ENCODE measurements at places on chromosomes 2 and 18.

- no peak for DNase-seq
These were observed 99.1 kb downstream of the TACR1 start for GRCh38 chr2:75100011-75100800.

- DNase-seq, result no peak
These were observed 91.6 kb downstream of the NFATC1 start for GRCh38 chr18:79487183-79487800.

- DNase-seq, result peak; percentile 14
These were observed 167.3 kb downstream of the DOK6 start for GRCh38 chr18:69567813-69568488.

- peak; percentile 31 for DNase-seq
These were observed 17.6 kb downstream of the EMX1 start for GRCh38 chr2:72934683-72935610.

DNA sequence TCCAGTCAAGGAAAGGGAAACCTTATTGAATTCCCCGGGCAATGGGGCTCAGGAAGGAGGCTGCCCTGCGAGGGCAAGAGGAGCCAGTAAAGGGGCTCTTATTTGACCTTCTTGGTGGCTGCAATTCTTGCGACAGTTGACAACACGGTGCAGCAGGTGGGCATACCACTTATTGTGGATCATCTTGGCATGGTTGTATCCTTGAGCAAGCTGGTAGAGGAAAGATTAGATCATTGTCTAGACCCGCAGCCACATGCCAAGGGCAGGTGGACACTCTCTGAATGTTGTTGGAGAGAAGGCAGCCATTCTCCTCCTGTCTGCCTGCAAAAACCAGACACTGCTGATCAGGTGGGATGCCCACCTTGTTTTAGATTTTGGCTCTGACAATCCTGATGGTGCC lies 170.2 kb upstream of the CHST9 start:
- no peak for DNase-seq

DNA sequence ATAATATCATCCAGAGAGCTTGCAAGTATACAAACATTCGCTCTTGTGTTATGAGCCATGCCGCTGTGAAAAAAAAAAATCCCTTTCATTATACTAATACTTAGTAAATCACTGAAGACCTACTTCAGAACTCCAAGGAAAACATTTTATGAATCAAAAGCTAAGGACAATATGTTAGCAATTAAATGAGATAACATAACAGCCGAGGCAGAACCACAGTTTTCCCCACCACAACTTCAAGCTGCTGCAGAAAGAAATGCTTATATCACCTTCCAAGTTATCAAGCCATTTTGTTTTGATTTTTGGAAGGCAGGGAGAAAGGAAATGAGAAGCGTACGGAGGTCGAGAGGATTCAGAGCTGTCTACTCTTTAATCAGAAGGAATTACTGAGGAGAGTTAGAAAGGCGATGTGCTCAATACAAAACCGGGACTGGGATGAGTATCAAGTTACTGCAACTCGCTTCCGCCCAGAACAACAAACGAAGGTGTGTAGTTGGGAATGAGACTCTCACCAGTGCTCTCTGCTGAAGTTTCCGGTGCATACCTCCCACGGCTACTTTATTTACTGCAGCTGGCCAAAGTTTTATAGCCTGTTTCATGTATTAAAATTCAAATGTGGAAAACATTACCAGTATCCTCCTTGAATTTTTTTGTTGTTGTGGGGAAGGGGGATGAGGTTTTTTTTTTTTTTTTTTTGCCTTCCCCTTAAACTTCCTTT lies 292.2 kb upstream of the CCDC68 start:
- DNase-seq, result no peak

DNA sequence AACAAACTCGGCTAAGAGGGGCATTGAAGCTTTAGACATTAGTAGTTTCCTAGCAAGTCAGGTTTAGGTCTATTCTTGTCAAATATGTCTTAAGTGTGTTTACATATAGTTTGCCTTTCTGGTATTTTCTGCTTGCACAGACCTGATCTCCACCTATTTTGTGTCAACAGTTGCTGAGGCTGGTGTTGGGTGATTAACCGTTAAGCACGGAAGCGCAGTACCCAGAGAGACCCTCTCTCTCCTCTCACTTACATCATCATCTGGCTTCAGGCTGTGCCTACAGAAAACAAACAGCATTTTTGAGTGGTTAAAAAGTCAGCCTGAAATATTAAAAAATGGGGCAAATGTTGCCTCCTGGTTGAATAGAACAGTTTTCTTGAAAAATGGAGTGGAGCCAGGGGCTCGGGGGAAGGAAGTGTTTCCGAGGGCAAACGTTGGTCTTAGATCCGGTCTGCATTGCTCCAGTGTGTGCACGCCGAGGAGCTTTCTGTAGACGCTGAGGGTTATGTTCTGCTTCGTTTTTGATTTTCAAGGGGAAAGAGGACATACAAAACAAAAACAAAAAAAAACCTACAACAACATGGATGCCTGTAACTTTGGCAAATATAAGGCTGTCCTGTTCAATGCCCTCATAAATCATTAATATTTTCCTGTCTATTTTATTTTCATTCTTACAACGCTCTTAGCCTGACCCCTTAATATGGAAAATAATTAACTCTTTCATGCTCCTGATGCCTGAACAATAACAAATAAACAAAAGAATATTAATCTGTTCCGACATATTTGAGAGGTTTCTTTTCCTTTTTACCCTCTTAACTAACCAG lies 120.8 kb downstream of the MEIS1 start:
- peak; percentile 48 for DNase-seq

GRCh38 chr2:238922435-238922834 lies 74.5 kb downstream of the TWIST2 start:
- no peak for DNase-seq

DNA sequence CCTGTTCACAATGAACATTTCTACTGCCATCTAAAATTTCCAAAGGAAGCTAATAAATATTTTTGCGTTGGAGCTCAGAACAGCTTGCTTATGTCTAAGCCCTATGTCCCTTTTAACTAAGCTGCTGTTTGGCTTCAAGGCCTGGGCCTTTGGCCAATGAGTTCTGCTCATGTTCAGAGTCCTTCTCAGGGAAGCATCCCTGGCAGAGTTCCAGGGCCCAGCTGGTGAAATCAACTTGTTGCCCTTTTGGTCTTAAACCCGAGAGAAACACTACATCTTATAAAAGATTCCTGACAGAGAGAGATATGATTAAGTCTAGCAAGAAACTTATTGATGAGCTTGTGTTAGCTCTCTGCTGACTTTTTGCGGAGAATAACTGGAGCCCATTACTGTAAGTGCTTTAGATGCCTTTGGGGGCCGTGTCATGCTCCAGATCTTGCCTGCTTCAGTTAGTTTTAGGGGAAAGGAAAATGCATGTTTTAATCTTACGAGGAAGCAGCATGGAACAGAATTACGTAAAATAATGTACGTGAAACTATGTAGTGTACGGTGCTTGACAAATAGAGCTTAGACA lies 102.5 kb upstream of the NOSTRIN start:
- DNase-seq, result no peak

- DNase-seq, result no peak
These were observed 107.5 kb downstream of the SS18 start for GRCh38 chr18:25982961-25983360.

- DNase-seq, result no peak
These were observed 483.5 kb upstream of the SALL3 start for GRCh38 chr18:78496079-78496478.

- DNase-seq, result no peak
These were observed 24.5 kb downstream of the GREB1 start for GRCh38 chr2:11558214-11558886.

- DNase-seq, result no peak
These were observed 22.0 kb upstream of the HNMT start for GRCh38 chr2:137942037-137942832.

DNA sequence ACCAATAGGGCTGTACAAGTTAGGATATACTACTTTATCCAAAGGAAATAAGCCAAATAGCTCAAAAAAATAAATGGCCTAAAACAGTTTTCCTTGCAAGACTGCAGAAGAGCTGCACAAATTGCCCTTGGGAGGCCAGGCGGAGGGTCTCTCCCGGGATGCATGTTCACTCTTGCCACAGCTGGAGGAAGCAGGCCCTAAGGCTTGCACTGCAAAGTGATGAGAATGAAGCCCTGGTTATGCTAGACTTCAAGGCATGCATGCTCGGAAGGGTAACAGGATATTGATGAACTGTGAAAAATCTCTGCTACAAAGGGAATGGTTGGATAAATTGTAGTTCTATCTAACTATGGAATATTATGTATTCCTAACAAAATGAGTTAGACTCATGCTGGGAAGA lies 27.5 kb upstream of the LDLRAD4 start:
- DNase-seq, result no peak

DNA sequence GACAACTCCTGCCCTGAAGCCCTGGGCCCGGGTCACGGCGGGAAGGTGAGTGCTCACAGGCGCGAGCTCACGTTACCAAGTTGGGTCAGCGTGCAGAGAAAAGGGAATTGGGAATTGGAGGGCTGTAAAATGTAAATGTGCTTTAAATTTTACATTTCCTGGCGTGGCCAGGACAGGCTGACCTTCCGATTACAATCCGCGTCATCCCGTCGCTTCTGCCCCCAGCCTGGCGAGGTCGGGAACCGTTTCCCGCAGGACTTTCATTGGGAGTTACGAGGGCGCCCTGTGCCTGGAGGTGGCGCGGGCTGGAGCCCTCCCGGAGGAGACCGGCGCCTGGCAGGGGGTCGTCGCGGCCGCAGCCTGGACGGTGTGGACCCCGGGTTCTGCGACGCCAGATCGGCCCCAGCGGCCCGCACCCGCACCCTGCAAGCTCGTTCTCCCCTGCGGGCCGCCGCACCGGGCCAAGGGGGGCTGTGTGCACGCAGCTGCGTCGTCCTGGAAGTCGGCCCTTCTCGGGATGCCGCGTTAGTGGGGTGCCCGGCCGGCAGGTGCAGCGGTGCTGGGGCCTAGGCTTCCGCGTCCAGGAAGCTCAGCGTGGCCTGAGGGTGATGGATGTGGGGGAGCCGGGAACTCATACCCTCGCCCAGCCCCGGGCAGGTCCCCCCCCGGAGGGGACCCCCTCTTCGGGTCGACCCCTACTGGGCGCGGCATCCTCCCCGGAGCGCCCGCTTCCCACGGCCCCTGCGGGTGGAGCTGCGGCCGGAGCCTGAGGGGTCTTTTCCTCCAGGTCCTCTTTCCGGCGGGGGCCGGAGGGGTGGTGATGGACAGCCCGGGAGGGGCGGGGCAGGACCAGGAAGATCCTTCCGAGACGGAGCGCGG lies 63.9 kb downstream of the LRRFIP1 start:
- no peak for DNase-seq

- DNase-seq, result no peak
These were observed 53.6 kb upstream of the RNF152 start for GRCh38 chr18:61946449-61946848.

- DNase-seq, result no peak
These were observed 82.0 kb upstream of the RANBP2 start for GRCh38 chr2:108637304-108637669.

DNA sequence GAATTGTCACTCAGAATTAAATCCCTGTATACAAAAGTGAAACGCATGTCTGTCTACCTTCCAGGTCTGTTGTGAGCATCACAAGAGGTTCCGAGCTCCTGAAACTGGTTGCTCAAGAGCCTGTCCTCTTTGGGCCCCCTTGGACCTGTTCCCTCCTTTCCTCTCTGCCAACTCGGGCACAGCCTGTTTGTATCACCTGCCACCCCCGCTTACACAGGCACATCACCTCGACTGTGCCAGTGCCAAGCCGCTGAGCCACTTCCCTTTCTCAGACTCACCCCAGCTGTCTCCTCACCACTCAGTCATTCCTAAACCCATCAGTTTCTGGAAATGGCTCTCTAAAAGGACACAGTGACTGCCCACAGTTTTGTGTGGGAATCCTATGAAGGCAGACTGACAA lies 3.1 kb downstream of the EFR3B start:
- no peak for DNase-seq

GRCh38 chr2:215843579-215843978 lies 169.8 kb downstream of the MREG start:
- DNase-seq, result no peak

DNA sequence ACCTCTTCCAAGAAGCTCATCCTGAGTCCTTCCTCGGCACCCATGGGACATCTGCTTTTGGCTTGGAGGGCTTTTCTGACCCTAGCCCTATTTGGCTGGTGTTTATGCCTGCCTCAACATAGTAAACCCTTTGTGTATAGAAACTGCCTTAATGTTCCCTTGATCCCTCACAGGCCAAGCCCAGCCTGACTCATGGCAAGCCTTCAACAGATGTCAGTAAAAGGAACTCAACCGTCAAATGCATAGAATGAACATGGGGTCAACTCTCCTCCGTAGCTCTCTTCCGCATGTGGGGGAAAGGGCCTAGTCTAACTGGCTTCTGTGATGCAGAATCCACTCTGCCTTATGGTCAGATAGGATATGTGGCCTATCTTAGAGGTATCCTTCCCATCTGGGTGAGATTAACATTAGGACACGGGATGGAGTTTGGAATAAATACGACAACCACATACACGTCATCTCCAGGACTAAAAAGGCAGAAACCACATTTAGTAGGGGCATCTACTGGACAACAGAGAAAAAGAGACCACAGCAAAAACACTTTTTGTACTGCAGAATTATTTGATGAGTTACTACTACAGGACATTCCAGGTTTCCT lies 2.5 kb upstream of the NPAS2 start:
- DNase-seq, result no peak

DNA sequence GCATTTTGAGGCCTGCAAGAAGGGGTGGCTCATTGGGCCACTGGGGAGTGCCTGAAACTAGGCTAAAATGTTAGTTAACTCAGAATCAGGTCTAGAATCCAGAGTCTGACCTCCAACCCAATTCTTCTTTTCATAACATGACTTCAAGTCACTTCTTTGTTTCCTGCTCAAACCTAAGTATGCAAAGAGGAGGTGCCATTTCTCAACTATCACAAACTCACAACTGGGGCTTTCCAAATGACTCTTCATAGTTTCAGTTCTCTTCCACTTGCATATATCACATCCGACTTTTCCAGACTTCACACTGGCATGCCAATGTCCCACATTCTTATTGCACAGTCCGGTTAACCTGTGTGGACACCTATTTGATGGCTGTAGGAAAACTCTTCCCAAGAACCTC lies 211.6 kb downstream of the TCF4 start:
- no peak for DNase-seq

GRCh38 chr18:33781429-33781828 lies 203.4 kb downstream of the ASXL3 start:
- no peak for DNase-seq

DNA sequence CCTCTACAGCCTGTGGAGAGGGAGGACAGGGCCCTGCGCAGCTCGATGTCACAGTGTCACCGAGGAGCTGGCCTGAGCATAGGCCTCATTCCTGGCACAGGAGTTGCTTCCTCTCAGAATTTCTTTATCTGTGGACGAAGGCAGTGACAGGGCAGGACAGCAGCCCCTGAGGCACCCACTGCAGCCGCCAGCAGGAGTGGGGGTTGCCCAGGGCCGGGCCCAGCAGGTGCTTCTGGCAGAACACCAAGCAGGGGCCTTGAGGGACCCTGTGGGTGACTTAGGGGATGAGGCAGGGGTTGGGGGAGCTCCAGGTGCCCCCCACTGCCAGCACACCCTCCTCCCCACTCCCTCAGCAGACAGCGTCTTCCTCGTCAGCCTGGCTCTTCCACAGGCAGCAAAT lies 290.0 kb downstream of the PHLPP1 start:
- DNase-seq, result no peak

DNA sequence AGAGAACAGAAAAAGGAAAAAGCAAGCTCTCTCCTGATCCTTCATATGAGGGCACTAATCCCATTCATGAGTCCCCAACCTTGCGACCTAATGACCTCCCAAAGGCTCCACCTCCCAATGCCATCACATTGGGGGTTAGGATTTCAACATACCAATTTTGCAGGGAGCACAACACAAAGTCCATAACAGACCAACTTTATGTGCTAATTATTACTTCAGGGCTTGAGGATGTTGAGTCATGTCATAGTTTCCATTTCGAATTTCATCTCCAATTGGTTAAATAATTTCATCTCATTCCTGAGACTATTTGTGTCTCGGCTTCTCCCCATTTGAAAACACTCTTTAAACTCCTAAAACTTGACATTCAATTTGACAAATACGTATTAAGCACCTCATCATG lies 69.9 kb upstream of the KLF7 start:
- DNase-seq, result no peak
